ENCODE measurements at places on chromosomes 7 and 10.

DNA sequence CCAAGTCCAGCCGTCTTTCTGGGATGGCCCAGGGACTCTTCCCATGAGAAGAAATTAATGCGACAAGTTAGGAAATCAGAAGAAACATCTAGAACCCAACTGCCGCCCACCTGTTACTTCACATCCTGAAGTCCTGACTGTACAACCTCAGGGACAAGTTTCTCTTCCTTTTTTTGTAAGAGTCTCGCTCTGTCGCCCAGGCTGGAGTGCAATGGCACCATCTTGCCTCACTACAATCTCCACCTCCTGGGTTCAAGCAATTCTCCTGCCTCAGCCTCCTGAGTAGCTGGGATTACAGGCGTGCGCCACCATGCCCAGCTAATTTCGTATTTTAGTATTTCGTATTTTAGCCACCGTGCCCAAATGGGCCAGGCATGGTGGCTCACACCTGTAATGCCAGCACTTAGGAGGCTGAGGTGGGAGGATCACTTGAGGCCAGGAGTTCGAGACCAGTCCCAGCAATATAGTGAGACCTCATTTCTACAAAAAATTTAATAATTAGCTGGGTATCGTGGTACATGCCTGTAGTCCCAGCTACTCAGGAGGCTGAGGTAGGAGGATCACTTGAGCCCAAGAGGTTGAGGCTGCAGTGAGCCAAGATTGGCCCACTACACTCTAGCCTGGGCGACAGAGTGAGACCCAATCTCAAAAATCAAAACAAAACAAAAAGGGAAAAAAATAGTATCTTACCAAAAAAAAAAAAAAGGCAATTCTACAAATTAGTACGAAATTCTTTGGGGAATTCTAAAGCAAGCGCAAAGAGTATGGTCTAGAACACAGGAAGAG lies 20.8 kb downstream of the LAT2 start:
- no peak for DNase-seq

GRCh38 chr7:151895631-151896031 lies 18.7 kb upstream of the PRKAG2 start:
- no peak for DNase-seq

- DNase-seq: no peak
These were observed 34.1 kb downstream of the HYCC1 start for GRCh38 chr7:22979861-22980260.

DNA sequence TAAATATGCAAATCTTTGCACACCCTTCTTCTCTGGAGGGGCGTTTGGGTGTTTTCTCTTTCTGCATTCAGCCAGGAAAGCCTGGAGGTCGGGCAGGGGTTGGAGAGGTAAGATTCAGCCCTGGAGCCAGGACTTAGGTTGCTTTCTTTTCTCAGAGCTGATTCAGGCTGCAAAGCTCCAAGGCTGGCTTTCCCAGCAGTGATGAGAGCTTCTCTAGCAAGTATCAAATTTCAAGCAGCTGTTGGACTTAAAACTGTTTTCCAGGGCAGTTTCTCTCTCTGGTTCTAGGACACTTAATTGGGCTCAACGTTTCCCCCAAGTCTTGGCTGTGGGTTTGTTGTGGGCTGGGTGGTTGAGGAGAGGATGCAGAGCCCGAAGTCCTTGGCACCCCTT lies 608 bp downstream of the AKR1B10 start:
- DNase-seq: no peak

DNA sequence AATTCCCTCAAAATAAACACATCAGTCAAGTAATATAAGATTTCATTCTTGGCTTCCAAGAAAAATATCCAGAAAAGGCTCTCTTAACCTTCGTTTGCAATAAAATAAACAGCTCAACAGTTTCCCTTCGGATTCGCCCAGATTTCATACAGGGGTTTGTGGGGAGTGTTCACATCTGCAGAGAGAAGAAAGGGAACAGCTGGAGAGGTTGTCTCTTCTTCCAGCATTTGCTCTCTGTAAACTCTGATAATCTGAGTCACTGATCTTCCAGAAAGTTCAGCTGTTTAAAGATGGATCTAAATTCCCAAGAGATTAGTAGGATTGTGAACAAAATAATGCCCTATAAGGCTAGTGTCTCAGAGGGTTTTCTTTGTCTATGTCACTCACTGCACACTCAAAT lies 277.9 kb downstream of the HPSE2 start:
- DNase-seq: no peak

DNA sequence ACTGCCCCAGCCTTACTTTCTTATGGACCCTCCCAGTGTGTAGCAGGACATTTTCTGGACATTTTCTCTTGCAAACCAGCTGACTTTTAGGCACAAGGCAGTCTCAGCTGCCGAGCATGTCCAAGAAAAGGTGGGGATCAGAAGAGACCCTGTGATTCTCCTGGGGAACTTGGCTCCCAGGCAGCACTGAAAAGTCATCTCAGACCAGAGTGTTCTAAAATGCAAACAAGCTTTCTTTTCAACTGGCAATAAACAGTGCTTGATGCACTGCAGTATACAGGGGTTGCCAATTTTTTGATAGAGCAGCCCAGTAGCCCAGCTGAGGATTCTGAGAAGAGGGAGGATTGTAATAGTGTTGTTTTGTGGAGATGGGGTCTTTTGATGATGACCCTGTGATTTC lies 168.0 kb upstream of the PHYHIPL start:
- DNase-seq: no peak

DNA sequence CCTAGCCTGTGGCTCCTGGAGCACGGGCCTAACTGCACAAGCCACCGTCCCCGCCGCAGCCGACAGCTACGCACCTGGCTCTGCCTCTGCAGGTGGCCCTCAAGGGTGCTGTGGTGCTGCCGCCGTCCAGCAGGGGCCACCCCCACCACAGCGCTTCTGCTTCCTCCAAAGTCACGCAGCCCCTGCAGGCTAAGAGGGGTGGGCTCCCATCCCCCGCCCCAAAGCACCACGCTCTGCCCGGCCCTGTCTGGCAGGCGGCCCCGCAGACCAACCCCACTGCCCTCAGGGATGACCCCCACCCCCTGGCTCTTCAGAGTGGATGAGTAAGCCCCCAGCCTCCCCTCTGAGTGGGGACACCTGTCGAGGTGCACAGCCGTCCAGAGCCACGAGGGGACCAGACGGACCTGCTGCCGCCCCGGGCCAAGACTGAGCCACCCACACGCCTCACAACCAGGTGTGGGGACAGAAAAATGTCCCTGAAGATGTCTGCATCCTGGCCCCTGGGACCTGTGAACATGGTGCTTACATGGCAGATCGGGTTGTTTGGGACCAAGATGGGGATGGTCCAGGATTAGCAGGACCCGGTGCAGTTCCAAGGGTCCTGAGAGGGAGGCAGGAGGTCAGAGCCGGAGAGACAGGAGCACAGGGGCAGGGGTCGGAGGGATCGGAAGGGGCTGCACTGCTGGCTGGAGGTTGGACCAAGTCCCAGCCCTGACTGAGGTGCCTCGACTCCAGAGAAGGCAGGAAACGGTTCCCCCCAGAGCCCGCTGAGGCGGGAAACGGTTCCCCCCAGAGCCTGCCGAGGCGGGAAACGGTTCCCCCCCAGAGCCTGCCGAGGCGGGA lies 9.0 kb upstream of the ADAP1 start:
- no peak for DNase-seq
